ENCODE measurements at places on chromosomes 12 and 14. TPM values are rescaled to one million over a fixed set of nuclear protein-coding genes. Genes with fewer than 3 reads are reported as not detected.

DNA sequence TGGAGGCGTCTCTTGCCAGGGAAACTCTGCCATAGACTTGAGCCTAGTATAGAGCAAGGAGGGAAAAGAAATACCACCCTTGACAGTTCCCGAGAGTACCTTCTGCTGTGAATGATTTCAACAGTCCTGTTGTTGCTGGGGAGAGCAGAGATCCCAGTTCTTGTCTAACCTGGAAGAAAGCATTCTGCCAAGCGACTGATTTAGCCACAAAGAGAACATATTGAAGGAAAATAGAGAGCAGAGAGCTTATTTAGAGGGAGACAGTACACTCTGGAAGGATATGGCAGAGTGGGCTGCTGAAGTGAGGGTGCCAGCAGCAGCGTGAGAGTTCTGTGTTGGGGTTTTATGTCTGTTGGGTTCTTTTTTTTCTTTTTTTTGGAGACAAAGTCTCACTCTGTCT, 966.9 kb upstream of the TMEM132C start:
- no peak for DNase-seq

DNA sequence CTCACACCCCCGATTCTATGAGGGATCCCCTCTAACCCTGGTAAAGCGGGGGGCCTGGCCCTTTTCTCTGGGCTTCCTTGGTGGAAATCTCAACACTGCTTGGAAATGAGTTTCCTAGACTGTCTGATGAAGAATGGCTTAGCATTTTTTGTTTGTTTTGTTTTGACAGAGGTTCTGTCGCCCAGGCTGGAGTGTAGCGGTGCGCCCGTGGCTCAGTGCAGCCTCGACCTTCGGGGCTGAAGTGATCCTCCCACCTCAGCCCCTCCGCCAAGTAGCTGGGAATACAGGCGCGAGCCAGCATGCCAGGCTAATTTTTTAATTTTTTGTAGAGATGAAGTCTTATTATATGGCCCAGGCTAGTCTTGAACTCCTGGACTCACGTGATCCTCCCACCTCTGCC, 30.3 kb downstream of the TC2N start:
- DNase-seq, result no peak

DNA sequence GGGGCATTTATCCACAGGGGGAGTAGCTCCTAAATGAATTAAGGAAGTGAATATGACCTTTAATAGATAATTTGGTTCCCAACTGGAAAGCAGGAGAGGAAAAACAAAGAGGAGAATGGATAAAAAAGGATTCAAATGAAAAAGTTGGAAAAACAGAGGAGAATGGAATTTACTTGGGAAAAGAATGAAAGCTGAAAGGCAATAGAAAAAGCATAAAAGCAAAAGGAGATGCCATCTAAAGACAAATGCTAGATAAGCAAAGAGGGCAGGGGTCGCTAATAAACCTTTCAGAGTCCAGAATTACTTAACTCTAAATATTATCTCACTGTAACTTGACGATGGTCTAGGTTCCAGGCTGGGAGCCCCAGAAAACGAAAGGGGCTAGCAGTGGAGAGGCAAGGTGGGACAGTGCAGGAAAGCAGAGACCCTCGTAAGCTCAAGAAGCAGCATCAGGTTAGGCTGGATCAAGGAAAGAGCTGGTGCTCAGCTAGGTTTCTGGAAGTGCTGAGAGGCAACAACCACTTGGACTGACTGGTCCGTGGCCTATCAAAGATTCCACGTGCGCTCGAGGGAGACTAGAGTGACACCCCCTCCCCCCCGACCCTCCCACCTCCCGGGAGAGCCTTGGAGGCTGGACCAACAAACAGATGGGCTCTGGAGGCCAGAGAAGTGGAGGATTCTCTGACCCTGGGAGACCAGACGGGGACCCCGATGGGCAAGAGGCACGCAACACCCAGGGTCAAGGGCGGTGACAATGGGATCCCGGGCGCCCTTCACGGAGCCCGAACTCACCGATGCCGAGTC, 1.2 kb downstream of the SLC2A13 start:
- DNase-seq, result no peak

DNA sequence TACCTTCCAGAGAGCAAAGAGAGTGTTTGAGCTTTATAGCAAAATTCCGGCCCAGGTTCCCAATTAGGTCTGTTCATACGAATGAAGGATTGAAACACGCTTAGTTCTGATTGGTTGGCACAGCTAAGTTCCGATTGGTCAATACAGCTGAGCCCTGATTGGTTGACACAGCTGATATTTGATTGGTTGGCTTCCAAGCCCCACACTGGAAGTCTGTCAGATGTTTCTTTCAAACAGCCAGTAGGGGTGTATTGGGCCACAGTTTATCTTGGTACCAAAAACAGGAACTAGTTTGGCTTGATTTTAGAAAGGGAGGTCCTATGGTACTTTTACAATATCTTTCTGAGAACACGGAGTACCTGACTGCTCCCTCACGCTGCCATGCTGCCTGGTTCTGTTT, 93.4 kb downstream of the CAND1 start:
- no peak for DNase-seq

DNA sequence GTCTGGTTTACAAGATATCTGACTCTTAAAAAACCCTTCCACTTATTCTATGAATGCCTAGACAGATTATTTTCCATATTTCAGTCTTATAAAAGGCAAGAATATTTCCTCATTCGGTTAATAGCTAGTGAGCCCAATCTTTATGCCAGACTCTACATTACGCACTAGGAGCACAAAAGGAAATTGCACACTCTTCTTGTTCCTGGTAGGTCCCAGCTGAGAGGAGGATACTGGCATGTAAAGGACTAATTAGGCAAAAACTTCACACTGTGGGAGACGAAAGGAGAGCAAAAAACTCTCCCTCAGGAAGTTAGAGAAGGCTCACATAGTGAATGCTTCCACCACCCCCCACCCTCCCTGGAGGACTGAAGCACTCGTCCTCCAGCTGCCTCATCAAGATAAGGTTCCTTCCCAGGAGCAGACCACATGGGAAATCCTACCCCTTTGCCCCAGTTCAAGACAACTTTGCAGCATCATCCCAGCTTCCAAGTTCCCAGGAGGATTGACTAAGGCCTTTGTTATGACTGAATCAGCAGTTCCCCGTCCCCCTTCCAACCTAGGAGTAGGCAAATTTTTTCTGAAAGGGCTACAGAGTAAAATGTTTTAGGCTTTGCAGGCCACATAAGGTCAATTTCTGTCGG, 14.5 kb downstream of the CAPZA3 start:
- DNase-seq, result no peak

DNA sequence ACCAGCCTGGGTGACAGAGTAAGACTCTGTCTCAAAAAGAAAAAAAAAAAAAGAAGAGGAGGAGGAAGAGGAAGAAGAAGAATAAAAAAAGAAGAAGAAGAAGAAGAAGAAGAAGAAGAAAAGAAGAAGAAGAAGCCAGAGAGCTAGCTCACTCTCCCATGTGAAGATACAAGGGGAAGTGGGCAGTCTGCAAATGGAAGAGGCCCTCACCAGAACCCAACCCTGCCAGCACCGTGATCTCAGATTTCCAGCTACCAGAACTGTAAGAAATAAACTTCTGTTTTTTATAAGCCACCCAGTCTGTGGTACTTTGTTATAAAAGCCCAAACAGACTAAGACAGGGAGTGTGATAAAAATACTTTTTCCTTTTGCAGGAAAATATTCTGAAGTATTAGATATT, 130.7 kb downstream of the ETNK1 start:
- no peak for DNase-seq

GRCh38 chr12:47554046-47554653, 151.7 kb downstream of the RPAP3 start:
- DNase-seq, result no peak

Gene ASIC1
- total RNA-seq, result 20.5 TPM
